ENCODE measurements at places on chromosomes 13 and 19.
A peak's percentile ranks its signal among the peaks of the same experiment; 100 is the strongest.

- DNase-seq: peak; percentile 51
Observed at GRCh38 chr19:41588497-41589209, 12.7 kb downstream of the CEACAM21 start.

- no peak for DNase-seq
Observed at GRCh38 chr19:55311397-55311796, 13.7 kb downstream of the TMEM150B start.

DNA sequence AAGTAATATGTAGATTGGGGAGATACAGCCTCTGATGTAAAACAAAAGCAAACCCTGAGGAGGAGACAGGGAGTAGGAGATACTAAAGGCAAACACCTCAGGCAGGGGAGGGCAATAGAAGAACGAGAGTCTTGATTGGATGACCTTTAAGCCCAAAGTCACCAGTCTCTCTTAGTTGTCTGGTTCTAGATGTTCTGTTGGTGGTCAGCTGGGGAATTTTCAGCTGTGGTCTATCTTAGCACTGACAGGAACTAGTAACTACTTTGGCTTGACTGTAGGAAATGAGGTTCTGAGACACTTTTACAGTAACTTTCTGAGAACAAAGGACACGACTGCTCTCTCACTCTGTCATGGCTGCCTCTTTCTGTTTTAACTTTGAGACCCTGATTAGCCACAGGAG, 290.7 kb upstream of the MIR17HG start:
- DNase-seq: no peak

GRCh38 chr13:42614436-42615035, 40.6 kb downstream of the TNFSF11 start:
- no peak for DNase-seq

GRCh38 chr19:56690670-56691069, 19.1 kb upstream of the ZNF835 start:
- no peak for DNase-seq

DNA sequence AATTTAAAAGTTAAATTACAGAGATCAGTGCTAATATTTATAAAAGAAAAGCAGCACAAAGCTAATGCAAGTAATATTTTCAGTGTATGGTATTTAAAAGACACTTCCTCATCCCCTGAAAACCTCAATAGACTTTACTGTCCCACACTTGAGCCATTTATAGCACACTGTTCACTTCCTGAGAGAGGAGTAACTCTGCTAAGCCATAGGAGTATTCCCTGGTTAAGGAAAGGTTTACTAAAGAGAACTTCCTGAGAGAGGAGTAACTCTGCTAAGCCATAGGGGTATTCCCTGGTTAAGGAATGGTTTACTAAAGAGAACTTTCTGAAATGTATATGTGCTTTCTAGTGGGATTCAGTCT, 159.4 kb downstream of the NHLRC3 start:
- DNase-seq: no peak

GRCh38 chr19:17488593-17489391, 18.5 kb downstream of the SLC27A1 start:
- peak; percentile 80 for DNase-seq

- DNase-seq: no peak
Observed at GRCh38 chr13:114071991-114072390, 60.4 kb downstream of the RASA3 start.

DNA sequence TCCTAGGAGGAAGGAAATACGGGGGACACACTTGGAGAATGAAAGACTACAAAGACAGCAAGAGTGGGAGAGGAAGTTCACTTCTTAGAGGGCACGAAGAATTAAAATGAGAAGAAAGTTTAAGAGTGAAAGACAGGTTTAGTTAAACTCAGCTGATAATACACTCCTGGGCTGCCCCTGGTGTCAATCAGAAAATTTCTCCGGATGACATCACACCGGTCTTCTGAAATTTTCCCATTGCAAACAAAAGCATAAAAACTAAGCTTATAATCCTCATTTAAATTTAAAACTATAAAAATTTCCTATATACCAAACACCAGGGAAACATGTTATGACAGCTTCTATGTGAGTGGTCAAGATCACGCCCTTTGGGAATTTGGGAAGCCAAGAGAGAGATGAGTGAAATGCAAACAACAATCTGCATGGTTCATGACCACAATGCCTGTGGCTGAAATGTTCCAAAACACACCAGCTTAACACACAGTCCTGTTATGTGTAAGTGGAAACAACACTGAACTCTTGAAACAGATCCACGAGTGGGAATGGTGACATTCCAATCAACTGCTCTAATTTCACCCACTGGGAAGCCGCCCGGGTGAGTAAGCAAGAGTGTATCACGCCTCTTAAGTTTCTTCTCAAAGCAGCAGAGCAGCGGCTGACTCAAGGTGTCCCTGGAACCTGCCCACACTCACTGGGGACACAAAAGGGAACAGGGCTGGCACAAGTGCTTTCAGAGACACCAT, 49.0 kb downstream of the BRD4 start:
- DNase-seq: no peak

DNA sequence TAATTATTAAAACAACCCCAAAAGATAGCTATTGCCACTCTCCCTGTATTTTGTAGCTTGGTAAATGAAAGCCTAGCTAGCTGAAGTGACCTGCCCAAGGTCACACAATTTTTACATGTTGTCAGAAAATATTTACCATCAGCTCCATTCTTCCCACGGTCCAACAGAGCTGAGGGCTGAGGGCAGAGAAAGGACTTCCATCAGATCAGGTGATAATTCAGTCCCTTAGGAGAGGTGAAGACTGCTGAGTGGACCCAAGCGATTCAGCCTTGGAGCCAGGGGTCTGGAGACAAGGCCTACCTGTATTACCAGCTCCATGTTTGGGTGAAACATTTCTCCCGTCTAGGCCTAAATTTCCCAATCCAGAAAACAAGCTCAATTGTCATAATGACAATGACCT, 149.5 kb upstream of the TSHZ3 start:
- DNase-seq: no peak

DNA sequence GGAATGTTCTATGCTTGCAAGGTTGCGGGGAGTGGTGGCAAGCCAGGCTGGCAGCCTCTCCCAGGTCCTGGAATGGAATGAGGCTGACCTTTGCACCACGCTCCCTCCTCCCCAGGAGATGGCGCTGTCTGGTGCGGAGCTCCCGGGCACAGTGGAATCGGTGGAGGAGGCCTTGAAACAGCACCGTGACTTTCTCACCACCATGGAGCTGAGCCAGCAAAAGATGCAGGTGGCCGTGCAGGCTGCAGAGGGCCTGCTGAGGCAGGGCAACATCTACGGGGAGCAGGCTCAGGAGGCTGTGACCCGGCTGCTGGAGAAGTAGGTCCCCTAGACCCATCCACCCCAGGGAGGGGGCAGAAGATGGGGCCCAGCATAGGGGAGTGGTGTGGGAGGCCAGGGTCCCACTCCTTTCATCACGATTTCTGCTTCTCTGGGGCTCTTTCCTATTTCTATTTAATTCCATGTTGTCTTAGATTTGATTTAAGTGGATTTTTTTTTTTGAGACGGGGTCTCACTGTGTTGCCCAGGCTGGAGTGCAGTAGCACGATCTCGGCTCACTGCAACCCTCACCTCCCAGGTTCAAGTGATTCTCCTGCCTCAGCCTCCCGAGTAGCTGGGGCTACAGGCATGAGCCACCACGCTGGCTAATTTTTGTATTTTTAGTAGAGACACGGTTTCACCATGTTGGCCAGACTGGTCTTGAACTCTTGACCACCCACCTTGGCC, 53.2 kb upstream of the SHKBP1 start:
- DNase-seq: peak; percentile 50

GRCh38 chr19:42363614-42364346, 26.3 kb downstream of the CNFN start:
- DNase-seq: no peak

- no peak for DNase-seq
Observed at GRCh38 chr13:72622546-72622945, 104.9 kb downstream of the MZT1 start.

Measured in dermis microvascular lymphatic vessel endothelial cell (primary cell).